ENCODE measurements at places on chromosomes 4 and X.

DNA sequence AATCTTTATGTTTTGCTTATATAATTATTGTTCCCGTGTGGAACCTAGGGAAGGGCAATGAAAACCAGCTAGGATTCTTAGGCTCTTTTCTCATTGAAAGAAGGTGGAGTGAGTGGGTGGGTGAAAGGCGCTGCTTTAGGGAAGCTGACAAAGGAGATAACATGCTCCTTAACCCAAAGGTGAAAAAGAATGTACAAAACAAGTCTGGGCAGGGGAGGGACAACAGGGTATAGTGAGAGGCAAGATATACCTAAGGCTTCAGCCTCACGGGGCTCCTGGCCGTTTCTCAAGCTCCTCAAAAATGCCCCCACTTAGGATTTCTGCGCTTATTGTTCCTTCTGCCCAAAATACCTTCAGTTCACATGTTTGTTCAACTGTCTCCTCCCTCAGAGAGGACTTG is 1.8 kb downstream of the SH2D1A start:
- DNase-seq: no peak

GRCh38 chrX:74015379-74016019 is 288.5 kb upstream of the ZCCHC13 start:
- DNase-seq: no peak

GRCh38 chrX:39337451-39337850 is 536.2 kb downstream of the MID1IP1 start:
- no peak for DNase-seq

- DNase-seq: no peak
Observed at GRCh38 chr4:145280541-145280940, 100.2 kb upstream of the OTUD4 start.

GRCh38 chrX:68634649-68635227 is 12.7 kb upstream of the STARD8 start:
- no peak for DNase-seq

DNA sequence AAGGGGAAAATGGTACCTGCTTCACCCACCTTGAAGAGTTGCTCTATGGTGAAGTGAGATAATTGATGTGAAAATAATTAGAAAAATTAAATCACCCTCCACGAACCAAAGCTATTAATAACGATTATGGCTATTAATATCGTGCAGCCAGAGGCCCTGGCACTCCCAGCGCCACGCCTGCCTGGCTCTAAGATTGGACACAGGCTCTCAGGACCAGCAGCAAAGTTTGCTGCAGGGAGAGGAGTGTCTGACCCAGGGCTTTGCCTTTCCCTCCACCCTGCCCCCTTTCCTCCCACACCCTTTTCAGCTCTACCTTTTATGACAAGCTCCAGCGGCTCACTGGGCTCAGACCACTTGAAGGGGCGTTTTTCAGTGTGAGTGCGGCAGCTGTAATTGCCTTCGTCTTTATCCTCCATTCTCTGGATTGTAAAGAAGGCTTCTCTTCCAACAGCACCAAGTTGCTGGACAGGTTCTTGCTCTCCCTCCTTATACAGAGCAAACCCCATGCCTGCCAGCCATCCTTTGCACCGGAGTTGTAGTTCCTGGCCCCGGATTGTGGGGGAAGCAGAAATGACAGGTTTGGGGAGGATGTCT is 11.5 kb downstream of the IGSF1 start:
- DNase-seq: no peak

GRCh38 chrX:119573222-119573621 is 1.1 kb upstream of the UBE2A start:
- DNase-seq: no peak

- no peak for DNase-seq
Observed at GRCh38 chr4:118997601-118998000, 108.9 kb downstream of the SYNPO2 start.

GRCh38 chr4:141652161-141652778 is 15.9 kb downstream of the IL15 start:
- no peak for DNase-seq

DNA sequence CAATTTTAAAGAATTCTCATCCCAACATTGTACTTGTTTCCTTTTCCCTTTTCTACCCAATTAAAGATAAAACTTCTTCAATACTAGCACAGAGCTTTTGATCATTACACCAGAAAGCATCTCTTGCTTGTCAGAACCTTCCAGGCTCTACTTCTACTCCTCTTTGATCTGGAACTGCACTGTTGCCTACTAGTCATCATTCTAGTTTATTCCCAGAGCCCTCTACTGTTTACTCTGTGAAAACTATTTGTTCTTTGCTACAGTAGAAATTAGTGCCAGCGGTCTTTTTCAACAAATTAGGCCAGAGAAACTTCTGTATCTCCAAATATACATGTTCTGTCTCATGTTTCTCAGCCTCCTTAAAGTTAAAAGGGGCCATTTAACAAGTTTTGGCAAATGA is 46.8 kb upstream of the TMPRSS11F start:
- no peak for DNase-seq

DNA sequence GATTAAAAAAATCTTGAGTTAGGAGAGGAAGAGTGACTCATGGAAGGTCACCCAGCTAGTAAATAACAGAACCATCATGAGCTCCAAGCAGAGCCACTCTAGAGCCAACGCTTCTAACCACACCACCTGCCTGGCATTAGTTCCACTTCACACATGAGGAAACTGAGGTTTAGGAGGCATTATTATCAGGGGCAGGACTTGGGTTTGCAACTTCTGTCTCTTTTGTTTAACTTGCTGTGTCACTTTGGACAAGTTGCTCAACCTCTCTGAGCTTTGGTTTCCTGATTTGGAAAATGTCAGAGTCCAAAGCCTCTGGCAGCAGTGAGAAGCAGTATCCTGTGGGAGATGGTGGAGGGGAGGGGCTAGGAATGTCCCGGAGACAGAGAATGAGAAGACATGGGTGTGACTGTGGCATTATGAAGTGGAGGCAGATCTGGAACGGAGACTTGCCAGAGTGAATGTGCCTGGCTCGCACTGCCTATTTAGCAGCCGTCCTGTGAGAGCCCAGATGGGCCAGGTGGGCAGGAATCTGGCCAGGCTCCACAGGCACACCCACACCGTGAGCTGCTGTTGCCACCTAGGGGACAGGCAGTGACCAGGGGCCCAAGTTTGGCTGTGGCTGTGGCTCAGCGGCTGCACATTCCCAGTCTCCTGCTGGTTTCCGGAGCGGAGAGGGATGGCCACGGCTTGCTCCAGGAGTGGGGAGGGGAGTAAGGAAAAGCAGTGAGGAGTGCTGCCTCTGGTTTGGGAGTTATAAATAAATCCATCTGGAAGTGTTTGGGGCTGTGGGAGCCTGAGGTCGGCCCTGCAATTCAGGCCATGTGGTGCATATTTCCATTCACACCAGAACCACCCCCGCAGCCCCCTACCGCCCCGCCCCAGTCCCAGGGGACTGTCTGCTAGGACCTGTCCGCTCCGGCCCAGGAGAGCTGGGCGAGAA is 93.4 kb downstream of the NHSL2 start:
- no peak for DNase-seq

- DNase-seq: no peak
Observed at GRCh38 chr4:10061650-10062415, 40.5 kb upstream of the SLC2A9 start.

DNA sequence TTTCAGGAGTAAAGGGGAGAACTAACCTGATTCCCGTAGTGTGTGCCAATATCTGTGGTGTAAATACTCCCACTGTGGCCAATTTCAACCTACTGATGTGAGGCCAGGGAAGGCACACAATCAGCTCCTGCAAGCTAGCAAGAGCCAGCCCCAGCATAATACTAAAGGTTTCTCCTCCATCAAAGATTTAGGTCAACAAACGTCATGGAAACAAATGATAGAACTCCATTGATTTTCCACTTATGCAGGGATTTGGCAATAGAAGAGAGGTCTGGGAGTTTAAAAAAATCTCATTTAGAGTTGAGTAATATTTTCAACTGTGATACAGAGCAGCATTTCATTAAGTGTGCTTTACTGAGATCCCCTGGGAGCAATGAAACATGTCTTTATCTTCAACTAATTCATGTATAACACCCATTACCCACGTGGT is 15.8 kb upstream of the VEGFD start:
- no peak for DNase-seq

- no peak for DNase-seq
Observed at GRCh38 chr4:152104356-152104755, 343.5 kb upstream of the GATB start.

DNA sequence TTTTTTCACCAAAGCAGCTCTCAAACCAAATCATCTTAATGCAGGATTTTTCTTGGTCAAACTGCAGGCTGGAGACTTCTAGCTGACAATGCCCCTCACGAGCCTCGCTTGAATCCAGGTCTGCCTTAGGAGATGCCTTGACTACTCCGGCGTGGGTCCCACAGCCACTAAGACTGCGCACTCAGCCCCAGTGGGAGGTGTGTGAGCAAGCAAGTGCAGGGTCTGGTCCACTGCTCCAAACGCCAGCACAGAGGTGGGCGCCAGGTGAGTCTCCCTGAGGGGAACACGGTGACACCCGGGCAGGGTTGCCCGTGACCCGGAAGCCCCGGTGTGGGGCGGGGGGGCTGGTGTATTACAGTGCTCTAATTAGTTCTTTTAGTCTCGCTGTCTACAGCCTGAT is 838.3 kb downstream of the NLGN4X start:
- DNase-seq: no peak

GRCh38 chr4:182144626-182145333 is 98.4 kb upstream of the TENM3 start:
- DNase-seq: no peak

DNA sequence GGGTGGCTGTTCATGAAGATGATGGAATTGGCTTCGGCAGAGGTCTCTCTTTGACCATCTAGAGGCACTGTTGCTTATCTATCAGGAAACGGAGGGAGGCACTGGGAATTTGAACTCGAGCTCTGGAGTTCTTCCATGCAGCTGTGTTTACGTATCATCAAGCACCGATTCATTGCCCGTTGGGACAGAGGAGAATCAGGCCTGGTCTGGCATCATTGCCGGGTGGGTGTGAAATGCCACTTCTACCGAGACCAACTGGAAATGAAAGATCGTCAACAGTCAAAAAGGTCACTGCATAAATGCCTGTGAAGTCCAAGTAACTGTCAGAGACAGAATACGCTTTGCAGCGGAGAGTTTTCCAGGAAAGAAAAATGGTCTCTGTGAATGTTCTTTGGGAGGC is 166.9 kb downstream of the ASMT start:
- DNase-seq: no peak

GRCh38 chr4:6466756-6467381 is 5.5 kb downstream of the PPP2R2C start:
- no peak for DNase-seq

DNA sequence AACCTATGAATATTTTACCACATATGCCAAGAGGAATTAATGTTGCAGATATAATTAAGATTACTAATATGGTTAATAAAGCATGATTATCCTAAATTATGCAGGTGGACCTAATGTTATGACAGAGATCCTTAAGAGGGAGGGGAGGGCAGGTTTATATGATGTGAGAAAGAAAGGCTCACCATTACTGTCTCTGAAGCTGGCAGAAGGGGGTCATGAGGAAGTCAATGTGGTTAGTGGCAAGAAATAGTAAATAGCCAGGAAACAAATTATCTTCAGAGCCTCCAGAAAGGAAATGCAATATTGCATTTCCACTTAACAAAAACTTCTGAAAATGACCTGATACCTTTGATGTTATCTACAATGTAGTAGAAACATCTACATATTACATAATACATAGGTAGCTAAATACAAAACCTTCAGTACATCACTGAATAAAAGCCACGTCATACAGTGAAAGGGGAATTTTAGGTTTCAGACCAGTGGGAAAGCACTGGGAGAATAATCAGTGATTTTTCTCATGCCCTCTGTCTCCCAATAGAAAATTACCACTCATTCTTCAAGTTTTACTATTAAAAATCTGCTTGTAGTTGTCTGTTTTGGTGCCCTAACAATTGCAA is 609.2 kb downstream of the SPOCK3 start:
- DNase-seq: no peak

- DNase-seq: no peak
Observed at GRCh38 chr4:20253735-20254409, 2.2 kb downstream of the SLIT2 start.

DNA sequence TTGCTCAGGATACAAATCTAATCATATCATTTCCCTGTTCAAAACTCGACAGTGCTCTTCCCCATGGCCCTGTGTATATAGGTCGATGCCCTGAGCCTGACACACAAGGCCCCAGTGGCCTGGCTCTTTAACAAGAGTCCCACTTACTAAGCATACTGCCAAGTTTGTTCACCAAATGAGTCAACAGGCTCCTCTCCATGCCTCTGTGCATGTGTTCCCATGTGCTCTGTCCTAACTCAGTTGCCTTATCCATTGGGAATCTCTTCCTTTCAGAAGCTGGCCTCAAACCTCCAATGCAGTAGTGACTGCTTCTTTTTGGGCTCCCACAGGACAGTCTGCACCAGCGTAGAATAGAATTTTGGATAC is 18.9 kb upstream of the CXCR3 start:
- no peak for DNase-seq

DNA sequence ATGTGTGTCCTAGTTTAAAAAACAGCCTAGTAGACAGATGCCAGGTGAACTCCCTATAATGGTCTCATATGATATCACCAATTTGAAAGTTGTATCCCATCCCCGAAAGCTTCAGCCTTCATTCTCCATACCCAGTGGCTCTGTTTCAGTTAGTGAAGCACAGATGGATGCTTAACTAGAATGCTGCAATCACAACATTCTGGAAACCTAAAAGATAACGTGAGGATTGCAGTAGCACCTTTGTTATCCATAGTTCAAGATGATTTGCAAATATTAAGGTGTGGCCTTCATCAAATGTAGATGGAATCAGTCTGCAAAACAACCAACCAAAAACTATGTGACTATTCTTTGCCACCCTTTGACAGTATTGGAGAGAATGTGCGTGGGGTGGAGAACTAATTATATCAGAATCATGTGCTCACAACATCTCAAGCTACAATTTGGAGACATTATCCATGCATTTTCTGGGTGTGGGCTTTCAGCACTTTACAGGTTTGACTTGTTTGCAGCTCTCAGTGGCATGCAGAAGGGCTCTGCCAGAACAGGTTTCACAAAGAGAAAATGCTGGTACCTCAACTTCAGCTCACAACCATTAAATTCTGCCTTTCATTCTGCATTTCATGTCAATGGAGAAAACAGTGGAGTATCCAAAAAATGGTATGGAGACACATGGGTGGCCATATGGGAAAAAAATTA is 18.3 kb upstream of the PPID start:
- DNase-seq: no peak

GRCh38 chr4:33323393-33323792 is 2603.2 kb downstream of the PCDH7 start:
- no peak for DNase-seq

GRCh38 chr4:15163284-15163645 is 161.0 kb downstream of the CPEB2 start:
- DNase-seq: no peak

DNA sequence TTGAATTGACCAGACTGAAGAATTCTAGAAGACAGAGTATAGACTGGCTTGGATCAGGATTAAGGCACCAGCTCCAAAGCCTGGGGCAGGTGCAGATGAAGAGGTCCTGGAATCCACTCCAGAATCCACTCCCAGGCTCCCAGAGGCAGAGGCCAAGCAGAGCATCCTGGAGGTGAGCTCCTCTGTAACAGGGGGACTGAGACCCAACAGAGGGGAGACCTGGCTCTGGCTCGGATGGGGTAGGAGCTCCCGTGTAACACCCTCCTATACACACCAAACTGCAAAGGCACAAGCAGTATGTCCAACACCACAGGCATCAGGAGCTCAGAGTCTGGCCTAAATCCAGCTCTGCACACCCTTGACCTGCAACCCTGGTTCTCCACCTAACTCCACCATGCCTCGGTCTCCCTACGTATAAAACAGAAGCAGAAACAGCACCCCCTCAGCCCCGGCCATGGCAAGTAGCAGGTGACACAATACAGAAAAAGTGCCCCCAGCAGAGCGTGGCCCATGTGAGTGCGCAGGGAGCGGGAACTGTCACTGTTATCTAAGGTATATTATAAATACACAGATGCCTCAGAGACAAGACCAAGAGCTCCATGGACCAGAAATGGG is 14.9 kb downstream of the RNF212 start:
- DNase-seq: no peak

Data from non-pigmented ciliary epithelial cell (primary cell).